Uterus (tissue), 4 donors: ENCODE measurements at places on chromosomes 7 and 10. TPM values are rescaled to one million over a fixed set of nuclear protein-coding genes. Genes with fewer than 3 reads are reported as not detected.

SYT15 gene
- total RNA-seq = 21.6 TPM

CHRM2 gene
- total RNA-seq = not detected

GRCh38 chr10:30063099-30063498 is 3.7 kb upstream of the JCAD start:
- DNase-seq = no peak

DNA sequence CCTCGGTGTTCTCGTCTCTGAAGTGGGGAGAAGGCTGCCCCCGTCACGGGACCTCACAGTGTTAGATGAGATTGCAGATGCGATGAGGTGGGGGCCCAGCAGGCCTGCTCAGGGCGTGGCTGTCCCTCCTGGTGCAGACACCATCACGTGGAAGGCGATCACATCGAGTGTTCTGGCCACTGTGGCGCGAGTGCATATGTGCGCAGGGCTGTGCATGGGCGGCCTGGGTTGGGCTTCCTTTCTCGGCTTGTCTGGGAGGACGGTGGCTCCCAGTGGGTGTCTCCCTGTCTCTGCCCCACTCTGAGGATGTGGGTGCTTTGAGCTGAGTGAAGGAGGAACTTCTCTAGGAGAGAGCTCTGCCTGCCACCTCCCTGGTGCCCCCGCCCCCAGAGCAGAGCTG is 83.1 kb downstream of the LHPP start:
- no peak for DNase-seq

DNA sequence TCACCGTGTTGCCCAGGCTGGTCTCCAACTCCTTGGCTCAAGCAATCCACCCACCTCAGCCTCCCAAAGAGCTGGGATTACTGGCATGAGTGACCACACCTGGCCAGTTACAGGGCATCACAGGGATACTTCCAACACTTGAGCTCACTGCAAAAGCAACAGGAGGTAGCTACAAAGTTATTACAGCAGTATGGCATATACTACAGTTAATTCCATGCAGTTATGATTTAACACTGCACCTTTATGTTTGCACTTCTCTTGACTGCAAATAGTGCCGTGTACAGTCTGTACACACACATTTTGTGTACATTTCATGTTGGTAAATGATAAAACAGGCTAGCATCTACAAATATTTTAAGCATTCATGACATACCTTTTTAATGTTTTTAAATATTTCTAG is 21.3 kb downstream of the SRPK2 start:
- DNase-seq = no peak

- no peak for DNase-seq
Observed at GRCh38 chr7:96122746-96123145, 199.2 kb downstream of the SLC25A13 start.

DNA sequence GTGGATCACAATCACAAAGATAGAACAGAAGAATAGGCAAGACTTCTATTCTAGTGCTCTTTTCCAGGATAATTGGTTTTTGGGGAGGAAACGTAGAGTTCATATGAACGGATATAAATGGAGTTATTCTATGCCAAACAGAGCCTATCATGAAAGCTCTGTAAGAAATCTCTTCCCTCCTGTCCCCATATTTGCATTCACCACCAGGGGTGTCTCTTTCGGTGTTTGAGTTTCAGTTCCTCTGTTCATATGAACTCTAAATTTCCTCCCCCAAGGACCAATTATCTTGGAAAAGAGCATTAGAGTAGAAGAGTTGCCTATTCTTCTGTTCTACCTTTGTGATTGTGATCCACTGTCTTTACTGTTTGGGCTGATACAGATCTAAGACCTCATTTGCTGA is 48.3 kb upstream of the CDC14C start:
- no peak for DNase-seq

NANOS1 gene
- 1.5 TPM for total RNA-seq

DYNC1I1 gene
- 11.8 TPM for total RNA-seq

GRCh38 chr10:14952851-14953423 is 959 bp downstream of the DCLRE1C start:
- no peak for DNase-seq

CCDC7 gene
- total RNA-seq = 83.8 TPM

CDC14C gene
- total RNA-seq = not detected

GRCh38 chr10:69243817-69244216 is 23.7 kb downstream of the HKDC1 start:
- DNase-seq = no peak

AUTS2 gene
- total RNA-seq = 10.5 TPM

DNA sequence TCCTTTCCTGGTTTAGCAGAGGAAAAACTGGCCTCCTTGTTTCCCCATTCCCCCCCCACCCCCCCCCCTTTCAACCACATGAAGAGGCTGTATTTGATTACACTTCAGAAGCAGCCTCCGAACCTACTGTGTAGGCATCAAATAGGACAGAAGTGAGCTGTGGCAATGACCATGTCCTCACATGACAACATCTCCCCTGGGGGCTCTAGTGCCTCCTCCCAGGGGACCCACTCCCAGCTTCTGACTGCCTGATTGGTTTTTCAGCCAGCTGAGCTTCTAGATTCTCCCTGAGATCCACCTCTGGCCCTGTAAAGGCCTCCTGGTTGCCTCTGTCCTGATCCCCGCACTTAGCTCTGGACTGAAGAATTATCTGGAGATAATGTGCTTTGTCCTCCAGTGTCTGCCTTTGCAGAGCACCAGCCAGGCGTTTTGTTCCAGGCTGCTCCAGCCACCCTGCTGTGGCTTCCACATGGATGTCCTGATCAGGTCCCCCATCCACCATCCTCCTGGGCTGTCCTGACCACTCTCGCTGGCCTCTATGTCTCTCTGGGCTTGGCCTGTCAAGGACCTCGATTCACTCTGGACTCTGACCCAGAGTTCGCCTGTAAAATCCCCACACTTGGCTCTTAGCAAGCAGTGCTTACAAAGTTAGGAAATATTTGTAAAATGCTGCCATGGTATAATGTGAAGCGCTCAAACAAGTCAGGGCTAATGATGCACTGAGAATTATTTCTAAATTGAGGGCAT is 42.4 kb upstream of the TOMM7 start:
- no peak for DNase-seq

DNA sequence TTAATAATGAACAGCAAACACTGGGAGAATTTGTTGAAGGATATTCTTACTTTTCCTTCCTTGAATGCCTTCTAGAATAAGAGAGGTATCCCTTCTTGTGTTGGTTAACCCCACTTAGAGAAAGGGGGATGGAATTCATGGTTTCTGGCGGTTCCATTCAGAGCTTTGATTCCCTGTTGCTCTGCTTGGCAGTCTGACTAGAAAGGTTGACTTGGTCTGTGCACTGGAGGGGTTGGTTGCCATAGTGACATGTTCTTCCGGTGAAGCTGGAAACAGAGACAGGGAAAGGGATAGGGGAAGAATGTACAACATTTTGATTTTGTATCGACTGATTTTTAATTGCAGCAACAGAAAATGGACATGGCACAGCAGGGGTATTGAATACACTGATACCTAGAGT is 2.5 kb downstream of the TMEM178B start:
- no peak for DNase-seq

SPDYE1 gene
- not detected for total RNA-seq

CLDN3 gene
- 0.51 TPM for total RNA-seq

GRCh38 chr7:80611779-80612178 is 26.7 kb upstream of the CD36 start:
- no peak for DNase-seq

UBE2D1 gene
- total RNA-seq = 24.7 TPM

GRCh38 chr7:7673240-7673550 is 32.6 kb downstream of the UMAD1 start:
- DNase-seq = no peak

SLC39A12 gene
- total RNA-seq = not detected

UCN3 gene
- not detected for total RNA-seq

FGL2 gene
- total RNA-seq = 5.9 TPM

DNA sequence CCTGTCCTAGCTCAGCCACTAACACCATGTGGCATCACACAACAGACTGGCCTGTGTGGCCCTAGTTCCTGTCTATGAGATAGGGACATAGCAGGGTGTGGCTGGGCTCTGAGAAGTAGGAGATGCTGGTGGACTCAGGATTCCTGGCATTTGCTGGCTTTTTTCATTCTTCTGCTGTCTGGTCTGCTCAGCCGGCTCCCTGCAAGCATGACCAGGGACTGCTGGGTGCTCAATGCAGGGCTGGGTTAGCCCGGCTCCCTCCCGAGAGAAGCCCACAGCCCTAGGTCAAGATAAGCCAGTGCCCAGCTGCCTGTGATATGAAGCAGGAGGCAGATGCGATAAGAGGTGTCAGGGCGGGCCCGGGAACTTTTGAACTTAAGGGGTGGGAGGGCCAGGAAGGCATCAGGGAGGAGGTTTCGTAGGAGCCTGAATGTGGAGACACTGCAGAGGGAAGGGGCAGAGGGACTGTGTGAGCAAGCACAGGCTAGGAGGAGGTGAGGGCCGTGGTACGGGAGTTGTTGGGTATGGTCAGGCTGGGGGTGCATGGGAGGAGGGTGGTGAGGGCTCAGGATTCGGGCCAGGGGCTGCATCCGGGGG is 3.5 kb downstream of the AQP1 start:
- DNase-seq = no peak

GRCh38 chr7:123616223-123616622 is 14.6 kb downstream of the ASB15 start:
- DNase-seq = no peak

GRCh38 chr7:51253157-51253556 is 63.5 kb downstream of the COBL start:
- no peak for DNase-seq

GRCh38 chr7:120273476-120273975 is 551 bp downstream of the KCND2 start:
- peak; percentile 63 for DNase-seq

SLC18A3 gene
- total RNA-seq = not detected

CLRN3 gene
- total RNA-seq = not detected

NME8 gene
- not detected for total RNA-seq

GRCh38 chr7:139772115-139772514 is 5.7 kb downstream of the HIPK2 start:
- DNase-seq = no peak

DNA sequence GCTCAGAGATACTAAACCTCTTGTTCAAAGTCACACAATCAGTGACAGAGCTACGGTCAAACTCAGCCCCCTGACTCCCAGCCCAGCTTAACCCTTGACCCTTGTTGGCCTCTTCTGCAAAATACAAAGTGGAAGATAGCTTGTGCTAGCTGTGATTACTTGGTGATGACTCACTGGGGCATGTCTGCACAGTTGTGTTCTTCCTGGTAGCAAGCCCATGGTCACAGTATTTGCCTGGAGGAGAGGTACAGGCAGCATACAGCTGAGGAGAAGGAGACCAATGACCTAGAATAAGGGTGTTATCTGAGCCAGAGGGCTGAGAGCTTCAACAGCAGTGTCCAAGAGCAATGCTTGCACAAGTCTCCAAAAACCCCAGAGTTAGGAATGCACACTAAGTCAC is 5.7 kb upstream of the HSPA12A start:
- no peak for DNase-seq

ASB10 gene
- not detected for total RNA-seq

DNA sequence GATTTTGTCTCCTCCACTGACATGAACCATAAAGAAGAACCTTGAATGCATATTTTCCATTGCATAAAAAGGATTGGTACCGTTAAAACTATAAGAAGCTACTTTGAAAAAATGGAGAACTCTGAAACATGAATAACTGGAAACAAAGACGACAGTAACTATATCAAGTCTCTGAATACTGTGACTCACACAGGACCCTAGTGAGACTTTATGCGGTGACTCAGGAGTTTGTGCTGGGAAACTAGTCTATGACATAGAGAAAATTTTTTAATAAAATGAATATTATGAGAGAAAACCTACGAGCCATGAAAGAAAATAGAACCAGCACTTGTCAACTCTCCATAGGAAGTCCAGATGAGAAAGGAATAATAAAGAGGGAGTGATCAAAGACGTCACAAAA is 339.9 kb upstream of the ADARB2 start:
- DNase-seq = no peak

- DNase-seq = no peak
Observed at GRCh38 chr7:1846331-1847065, 176.4 kb downstream of the ELFN1 start.

EPHB4 gene
- total RNA-seq = 139 TPM

GRCh38 chr7:28677668-28678067 is 265.4 kb downstream of the CREB5 start:
- DNase-seq = no peak

FGFBP3 gene
- not detected for total RNA-seq

GRCh38 chr7:112150823-112151641 is 55.2 kb downstream of the DOCK4 start:
- no peak for DNase-seq

NACAD gene
- 0.51 TPM for total RNA-seq

- peak; percentile 77 for DNase-seq
Observed at GRCh38 chr10:104300002-104300735, 31.2 kb downstream of the GSTO2 start.

GRCh38 chr10:43287056-43288007 is 20.5 kb upstream of the RASGEF1A start:
- DNase-seq = no peak

DNA sequence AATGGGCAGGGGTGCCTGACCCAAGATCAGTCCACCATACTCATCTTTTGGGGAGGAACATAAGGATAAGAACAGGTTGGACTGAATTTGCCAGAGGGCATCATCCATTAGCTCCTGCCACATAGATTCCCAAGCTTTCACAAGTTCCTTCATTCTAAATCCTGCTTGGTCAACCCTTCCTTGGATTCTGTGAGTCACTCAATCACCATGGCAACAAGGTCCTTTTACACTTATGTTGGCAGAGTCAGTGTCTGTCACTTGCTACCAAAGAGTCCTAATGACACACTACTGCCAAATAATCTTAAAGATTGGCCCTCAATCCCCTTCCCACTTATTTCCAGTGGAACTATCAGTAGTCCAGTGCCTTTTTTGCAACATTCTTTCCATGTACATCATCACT is 5.0 kb upstream of the LGI1 start:
- DNase-seq = no peak

DNA sequence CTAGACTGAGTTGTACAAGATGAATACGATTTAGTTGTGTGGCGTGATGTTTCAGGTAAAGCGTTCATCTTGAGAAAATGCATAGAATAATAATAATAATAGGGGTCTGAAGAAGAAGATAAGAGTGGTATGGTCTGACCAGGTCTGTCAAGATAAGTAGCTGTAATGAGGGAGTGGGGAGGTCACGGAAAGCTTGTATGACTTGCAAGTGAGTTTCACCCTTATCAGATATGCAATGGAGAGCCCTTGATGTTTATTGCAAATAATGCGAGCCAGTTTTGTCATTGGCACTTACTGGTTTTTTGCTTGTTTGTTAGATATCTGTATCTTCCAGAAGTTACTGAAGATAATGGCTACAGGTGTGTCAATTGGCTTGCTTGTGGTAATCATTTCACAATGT is 611.5 kb downstream of the CNTNAP2 start:
- DNase-seq = no peak
